ENCODE measurements at places on chromosomes 5 and 9. TPM values are rescaled to one million over a fixed set of nuclear protein-coding genes. Genes with fewer than 3 reads are reported as not detected.

- no peak for DNase-seq
These were observed 240.2 kb downstream of the ARHGAP26 start for GRCh38 chr5:143010351-143010750.

- no peak for DNase-seq
These were observed 6.5 kb upstream of the GGTA1 start for GRCh38 chr9:121505903-121506735.

GRCh38 chr5:22557251-22557650 lies 295.9 kb downstream of the CDH12 start:
- DNase-seq: no peak

Gene AIF1L
- total RNA-seq: 1.4 TPM

Gene HACD4
- total RNA-seq: 4.1 TPM

Data from M059J (cell line).